NCI-H1105 (cell line): ENCODE measurements at places on chromosomes 3 and 15.

GRCh38 chr3:54909191-54909590 is 18.7 kb downstream of the LRTM1 start:
- no peak for DNase-seq

GRCh38 chr15:71114887-71115566 is at the start of gene THSD4:
TSS of gene THSD4 (plus strand) at chr15:71115471.
- DNase-seq: peak; percentile 68

DNA sequence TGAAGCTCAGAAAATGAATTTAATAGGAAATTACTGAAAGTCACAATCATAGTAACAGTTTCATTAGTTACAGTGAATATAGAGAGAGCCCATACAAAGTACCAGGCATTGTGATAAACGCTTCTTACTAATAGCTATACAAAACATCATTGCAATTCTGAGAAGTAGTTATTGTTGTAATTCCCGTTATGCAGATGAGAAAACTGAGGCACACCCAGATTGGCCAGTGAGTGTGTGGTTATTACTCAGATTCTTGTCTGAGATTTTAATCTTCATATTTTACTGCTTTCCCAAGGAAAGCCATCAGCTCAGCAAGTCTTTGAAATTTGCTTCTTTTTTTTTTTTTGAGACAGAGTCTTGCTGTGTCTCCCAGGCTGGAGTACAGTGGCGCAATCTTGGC is 14.3 kb downstream of the FLNB start:
- DNase-seq: no peak

GRCh38 chr3:160677459-160677881 is 510 bp downstream of the ARL14 start:
- DNase-seq: no peak

DNA sequence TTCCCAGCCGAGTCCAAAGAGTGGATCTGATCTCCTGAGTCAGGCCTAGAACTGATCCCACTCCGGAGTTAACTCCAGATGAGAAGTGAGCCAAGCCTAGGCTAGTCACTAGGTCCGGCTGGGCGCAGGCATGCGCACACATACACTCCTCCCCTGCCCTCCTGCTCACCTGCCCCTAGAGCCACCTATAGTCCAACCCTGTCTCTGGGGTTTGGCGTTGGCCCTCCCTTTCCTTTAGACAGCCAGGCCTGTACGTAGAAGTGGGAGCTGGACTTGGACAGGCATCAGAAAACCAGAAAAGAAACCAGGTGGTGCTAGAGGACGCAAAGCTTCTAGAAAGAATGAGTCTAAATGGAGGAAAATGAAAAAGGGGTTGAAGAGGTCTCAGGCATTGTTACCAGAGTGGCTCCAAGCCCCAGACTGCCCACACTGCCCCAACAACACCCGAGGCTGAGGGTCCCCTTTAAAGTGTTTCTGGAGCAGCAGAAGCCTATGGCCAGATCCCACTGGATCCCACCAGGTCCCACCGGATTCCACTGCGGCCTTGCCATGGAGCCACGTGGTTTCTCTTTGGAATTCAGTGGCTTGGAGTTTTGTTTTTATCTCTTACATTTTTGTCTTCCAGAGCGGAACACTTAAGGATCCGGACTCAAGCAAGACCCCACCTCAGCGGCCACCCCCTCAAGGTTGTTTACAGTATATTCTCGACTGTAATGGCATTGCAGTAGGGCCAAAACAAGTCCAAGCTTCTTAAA is 24.2 kb upstream of the TIMP4 start:
- no peak for DNase-seq

DNA sequence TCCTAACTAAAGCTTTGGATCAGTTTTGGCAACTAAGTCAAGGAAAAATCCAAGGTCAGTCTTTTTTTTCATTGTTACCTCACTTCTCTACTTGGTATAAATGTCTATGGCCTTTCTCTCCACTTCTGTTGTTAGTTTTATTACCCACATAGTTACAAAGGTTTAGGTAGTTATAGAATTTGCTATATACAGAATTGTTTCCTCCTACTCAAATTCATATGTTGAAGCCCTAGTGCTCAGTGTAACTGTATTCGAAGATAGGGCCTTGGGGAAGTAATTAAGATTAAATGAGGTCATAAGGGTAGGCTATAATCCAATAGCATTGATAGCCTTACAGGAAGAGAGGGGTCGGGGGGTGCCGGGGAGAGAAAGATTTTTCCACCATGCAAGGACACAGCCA is 19.7 kb upstream of the STIMATE start:
- DNase-seq: no peak

GRCh38 chr3:43411429-43411828 is 125.1 kb downstream of the SNRK start:
- DNase-seq: peak; percentile 13

DNA sequence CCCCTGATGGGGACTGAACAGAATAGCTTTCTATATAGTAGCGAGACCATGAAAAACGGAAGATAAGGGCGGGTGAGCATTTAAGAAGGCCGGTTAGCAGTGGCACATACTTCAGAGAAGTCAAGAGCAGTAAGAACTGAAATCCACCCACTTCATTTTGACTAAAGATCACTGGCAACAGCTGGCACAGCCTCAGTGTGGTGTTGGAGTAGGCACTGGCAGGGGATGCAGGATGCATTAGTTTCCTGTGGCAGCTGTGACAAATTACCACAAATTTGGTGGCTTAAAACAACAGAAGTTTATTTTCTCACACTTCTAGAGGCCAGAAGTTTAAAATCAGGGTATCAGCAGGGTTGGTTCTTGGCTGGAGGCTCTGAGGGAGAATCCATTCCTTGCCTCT is 176.5 kb downstream of the ADAMTSL3 start:
- no peak for DNase-seq

- DNase-seq: no peak
Observed at GRCh38 chr15:70047386-70048197, 50.1 kb downstream of the TLE3 start.

DNA sequence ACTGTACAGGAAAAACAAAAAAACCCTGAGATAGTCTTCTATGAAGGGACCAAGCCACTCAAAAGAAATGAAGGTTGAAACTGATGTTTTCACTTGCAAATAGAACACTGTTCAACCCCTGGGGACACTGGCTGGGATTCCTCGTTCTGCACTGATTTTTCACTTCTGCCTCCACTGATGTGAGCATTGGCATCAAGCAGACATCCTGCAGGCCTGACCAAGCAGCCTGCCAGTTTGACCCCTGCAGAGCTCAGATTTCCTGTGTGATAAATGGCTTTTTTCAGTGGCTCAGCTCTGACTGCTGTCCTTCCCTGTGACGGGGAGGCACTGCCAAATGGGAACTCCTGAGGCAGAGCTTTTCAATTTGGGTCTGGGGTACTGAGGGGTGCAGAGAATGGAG is 50.0 kb downstream of the RASGRP1 start:
- DNase-seq: no peak

- peak; percentile 82 for DNase-seq
Observed at GRCh38 chr15:58227706-58228543, 89.7 kb downstream of the AQP9 start.

DNA sequence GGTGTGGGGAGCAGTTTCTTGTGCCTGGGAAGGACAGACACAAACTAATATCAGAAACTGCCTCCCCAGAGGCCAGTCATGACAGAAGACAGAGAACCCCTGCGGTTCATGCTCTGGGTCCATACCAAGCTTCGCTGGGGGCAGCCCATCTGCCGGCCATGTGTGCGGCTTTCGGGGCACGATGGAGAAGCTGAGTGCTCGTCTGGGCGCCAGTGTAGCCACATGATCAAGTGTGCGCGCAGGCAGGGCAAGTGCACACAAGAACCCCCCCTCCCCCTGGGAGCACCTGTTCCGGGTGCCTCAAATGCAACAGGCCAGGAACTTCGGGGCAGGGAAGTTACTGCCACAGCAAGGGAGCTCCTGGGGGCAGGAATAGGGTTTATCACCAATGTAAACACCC is 1.8 kb downstream of the ADAMTS17 start:
- DNase-seq: no peak

DNA sequence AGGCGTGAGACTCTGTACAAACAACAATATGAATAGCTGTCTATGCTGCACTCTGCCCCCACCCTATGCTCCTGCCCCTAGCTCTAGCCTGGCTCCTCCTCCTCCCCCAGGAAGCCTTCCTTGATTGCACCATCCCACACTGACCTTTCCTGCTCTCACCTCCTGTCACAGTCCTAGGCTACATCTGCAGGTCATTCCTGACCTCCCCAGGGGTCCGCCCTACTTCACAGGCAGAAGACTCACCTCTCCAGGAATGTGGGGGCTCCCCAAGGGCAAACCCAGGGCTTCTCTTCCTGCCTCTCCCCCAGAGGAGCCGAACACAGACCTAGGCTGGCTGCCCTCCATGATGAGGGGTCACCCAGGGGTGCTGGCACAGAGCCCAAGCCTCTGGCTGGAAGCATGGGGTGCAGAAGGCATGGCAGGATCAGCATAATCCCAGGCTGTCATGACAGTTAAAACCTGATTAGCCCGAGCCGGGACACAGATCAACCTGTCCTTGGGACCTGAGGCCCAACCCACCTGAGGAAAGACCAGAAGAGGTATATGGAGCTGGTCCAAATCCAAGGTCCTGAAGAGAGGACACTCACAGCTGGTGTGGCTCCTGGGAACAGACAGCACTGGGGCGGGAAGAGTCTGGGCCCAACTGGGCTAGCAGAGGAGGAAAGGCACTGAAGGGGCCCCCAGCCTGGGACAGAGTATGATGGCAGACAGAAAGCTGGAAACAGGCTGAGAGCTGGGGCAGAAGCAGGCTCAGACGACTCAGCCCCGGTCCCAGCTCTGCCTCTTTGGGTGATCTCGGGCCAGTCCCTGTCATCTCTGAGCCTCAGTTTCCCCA is 5.9 kb downstream of the SEMA7A start:
- DNase-seq: no peak

GRCh38 chr15:38461066-38461833 is 7.3 kb downstream of the FAM98B start:
- no peak for DNase-seq
